CD4-positive, alpha-beta T cell treated with Interferon gamma for 1 hour (primary cell): ENCODE measurements at places on chromosomes 7 and 10.

GRCh38 chr7:94003446-94004023 lies 620 bp downstream of the BET1 start:
- DNase-seq = no peak

GRCh38 chr10:43966571-43966965 lies 317.9 kb upstream of the ZNF32 start:
- DNase-seq = no peak

GRCh38 chr7:147428075-147428474 lies 1162.5 kb upstream of the C7orf33 start:
- DNase-seq = no peak

GRCh38 chr10:343231-344220 lies 208.3 kb downstream of the ZMYND11 start:
- no peak for DNase-seq

DNA sequence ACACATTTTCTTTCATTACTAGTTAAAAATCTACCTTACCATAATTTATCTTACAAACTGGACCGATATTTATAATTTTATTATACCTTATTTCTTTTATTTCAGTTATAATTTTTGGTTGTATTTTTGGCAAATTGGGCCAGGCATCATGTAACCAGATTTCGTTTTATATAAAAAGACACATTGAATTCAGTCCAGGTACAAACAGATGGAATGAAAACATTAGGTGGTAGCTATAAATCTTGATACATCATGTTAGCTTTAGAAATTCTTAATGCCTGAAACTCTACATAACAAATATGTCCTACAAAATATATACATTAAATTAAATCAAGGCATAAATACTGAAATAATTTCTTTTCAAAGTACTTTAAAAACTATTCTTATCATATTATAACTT lies 73.1 kb downstream of the SLC13A1 start:
- no peak for DNase-seq
